Esophagus squamous epithelium (tissue), 5 donors: ENCODE measurements at places on chromosomes 4 and X.

- DNase-seq = no peak
Measured at GRCh38 chr4:39825741-39826231, 127.8 kb downstream of the UBE2K start.

GRCh38 chrX:69815063-69815462 lies 199.2 kb downstream of the EDA start:
- DNase-seq = no peak

- no peak for DNase-seq
Measured at GRCh38 chrX:47651043-47651905, 911 bp upstream of the ELK1 start.

DNA sequence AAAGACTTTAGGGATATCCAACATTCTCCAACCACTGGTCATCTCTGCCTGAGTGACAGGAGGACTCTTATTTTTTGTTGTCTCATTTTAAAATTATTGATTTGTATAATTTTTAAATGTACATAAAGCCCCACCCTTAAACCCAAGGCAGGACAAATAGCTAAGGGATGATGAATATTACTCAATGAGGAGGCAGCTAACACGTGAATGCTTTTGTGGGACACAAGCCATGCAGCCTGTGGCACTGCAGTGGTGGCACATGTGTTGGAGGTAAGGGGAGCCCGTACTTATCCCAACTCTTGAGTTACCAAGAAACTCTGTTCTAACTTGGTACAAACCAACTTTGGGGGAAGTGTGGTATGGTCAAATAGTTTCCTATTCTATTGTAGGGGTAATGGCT lies 19.5 kb downstream of the MID1IP1 start:
- no peak for DNase-seq

DNA sequence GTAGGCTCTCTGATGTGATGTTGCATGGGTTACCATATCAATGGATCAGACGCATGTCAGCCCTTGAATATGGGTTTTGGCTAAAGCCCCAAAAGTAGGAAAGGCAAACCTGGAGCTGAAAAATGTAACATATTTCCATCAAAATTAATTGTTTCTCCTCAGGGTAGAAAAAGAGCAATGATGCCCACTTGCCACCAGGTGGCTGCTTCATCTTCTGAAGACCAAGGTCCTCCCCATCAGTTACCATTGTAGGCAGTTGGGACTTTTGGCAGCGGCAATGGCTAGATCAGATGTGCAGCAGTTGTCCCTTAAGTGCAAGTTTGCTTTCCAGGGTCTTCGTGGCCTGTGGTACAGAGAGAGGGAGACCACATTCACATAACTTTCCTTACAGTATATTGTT lies 118.2 kb downstream of the NAF1 start:
- DNase-seq = no peak

- no peak for DNase-seq
Measured at GRCh38 chrX:154374313-154375155, at the start of gene FLNA. Gene FLNA, minus strand, starts transcription at chrX:154374634. Its CDS starts 3,389 bp downstream, at chrX:154371245.

- DNase-seq = no peak
Measured at GRCh38 chrX:65581661-65582339, 47.2 kb upstream of the LAS1L start.

DNA sequence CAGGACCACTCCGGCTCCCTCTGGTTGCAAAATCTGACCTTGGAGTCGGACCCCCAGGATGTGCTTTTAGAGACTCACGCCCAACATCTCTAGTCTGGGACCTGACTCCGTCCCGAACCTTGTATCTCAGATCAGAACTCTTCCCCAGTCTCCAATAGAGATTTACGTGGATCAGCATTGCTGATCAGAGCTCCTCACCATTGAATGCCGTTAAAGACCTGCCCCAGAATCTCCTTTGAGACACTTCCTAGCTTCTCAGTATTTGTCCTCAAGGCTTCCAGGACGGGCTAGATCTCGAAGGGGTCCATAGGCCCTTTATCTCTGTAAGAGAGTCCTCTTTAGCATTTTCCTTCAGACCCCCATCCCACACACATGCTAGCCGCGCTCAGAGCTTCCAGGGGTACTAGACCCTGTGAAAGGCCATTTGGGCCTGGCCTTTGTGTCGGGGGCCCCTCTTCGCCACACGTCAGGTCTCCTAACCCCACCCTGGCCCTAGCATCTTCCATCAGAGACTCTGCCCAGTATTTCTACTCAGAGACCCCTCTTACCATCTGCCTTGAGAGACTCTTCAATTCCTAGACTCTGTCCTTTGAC lies 662 bp downstream of the UBA1 start:
- DNase-seq = no peak

- DNase-seq = no peak
Measured at GRCh38 chr4:121564840-121565375, 131.9 kb downstream of the ANXA5 start.

GRCh38 chr4:125520258-125520990 lies 205.7 kb downstream of the FAT4 start:
- no peak for DNase-seq

DNA sequence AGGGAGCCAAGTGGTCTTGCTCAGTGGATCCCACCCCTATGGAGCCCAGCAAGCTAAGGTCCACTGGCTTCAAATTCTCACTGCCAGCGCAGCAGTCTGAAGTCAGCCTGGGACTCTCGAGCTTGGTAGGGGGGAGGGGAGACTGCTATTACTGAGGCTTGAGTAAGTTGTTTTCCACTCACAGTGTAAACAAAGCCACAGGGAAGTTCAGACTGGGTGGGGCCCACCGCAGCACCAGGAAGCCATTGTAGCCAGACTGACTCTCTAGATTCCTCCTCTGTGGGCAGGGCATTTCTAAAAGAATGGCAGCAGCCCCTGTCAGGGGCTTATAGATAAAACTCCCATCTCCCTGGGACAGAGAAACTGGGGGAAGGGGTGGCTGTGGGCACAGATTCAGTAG lies 721.0 kb upstream of the NDST4 start:
- no peak for DNase-seq

DNA sequence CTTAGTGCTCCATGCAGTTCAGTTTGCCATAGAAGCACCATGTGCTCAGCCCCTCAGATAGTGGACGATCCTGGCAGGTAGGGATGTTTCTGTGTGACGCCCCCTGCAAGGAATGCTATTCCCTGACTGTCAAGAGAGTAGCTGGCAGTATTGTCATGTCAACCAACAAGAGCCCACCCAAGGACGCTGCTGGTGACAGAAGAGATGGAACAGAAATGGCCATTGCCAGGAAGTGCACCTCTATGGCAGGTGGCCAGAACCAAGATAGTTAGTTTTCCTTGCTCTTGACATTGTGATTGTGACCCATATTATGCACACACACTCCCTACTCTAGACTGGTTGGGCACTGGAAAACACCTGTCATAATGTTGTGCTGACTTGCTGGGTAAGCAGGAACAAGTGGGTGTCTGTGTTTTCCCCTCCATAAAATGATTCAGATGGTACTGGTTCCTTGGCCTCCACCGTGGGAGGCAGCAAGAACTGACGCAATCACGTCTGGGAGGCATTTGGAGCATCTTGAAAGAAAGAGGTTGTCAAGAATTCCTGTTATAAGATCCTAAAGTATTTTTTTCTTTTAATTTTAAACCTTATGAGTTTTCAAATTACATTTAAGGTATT lies 507.9 kb downstream of the MID1IP1 start:
- DNase-seq = no peak

GRCh38 chrX:113212052-113212451 lies 371.4 kb upstream of the AMOT start:
- DNase-seq = no peak

GRCh38 chrX:9327086-9327746 lies 137.6 kb upstream of the TBL1X start:
- no peak for DNase-seq

GRCh38 chrX:13892856-13893255 lies 76.0 kb upstream of the GPM6B start:
- no peak for DNase-seq

DNA sequence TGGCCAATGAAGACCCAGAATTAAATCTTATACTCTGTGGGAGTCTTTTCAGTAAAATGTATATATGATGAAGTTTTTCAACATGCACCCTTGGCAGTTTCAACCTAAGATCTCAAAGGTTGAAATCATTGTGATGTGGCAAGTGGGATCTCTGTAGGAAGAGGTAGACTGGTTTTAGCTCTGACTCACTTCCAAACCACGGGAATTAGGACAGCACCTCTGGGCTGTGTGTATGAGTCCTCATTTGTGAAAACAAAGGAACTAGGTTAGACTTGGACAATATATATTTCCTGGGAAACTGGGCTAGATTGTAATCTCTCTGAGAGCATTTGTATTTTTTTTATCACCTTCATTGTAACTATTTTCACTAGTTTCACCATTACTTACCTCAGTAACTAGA lies 333.0 kb downstream of the ADGRL3 start:
- no peak for DNase-seq

DNA sequence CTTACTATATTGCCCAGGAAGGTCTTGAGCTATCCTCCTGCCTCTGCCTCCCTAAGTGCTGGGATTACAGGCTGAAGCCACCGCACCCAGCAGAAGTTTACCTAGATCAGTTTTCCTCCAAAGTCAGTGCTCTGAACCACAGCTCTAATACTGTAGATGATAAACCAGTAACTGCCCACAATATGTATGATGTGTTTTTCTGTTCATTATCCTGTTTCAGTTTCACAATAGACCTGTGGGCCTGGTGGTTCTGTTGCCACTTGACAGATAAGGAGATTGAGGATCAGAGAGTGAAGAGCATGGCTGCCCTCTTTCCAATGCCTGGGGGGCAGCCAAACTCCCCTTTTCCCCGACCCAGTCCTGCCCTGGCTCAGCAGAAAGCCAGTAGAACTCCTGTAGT lies 87.0 kb downstream of the EFNB1 start:
- DNase-seq = no peak

GRCh38 chrX:151391722-151392121 lies 5.3 kb upstream of the VMA21 start:
- no peak for DNase-seq

- DNase-seq = no peak
Measured at GRCh38 chrX:45628041-45628440, 427.4 kb upstream of the DIPK2B start.

DNA sequence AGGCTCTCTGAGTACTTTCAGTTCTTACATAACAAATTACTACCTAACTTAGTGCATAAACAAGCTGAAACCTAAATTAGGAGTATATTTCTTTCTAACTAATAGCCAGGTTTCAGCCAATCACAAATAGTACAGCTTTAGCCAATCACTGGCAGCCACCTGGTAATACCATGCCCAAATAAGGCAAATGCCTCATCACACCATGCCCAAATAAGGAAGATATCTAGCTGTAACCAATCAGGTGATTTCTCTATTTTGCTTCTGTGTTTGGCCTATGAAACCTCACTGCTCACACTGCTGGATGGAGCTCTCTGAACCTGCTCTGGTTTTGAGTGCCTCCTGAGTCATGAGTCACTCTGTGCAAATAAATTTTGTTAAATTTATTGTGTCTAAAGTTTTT lies 113.5 kb downstream of the DDIT4L start:
- DNase-seq = no peak

DNA sequence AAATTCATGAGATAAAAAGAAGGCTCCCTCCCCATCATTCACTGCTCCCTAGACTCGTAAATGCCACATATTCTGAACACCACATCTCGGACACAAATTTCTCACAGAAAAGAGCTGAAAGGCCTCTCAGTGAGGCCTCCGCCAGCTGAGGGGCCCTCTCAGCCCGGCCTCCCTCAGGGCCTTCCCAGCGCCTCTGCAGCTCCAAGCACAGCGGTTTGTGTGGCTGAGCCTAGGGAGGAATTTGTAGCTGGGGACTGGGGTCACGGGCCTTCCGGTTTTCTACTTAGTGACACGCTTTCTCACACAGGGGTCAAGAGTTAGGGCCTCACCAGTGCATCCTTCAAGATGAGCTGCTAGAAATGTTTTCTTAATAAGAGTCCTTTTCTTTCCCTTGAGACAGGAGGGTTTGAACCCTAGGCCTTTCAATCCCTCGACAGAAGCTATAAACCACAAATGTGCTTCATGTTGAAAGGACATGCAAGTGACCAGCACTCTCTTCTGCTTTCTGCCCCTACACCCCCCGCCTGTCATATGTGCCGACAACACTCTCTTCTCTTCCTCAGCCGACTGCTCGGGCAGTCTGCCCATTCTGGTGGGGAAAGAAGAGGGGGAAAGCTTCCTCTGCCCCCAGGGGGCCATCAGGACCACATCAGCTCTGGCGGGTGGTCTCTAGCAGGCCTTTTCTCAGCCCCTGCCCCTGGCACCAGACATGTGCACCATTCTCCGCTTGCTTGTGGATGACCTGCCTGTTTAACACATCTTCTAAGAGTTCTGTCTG lies 104.9 kb downstream of the CHIC2 start:
- DNase-seq = no peak

DNA sequence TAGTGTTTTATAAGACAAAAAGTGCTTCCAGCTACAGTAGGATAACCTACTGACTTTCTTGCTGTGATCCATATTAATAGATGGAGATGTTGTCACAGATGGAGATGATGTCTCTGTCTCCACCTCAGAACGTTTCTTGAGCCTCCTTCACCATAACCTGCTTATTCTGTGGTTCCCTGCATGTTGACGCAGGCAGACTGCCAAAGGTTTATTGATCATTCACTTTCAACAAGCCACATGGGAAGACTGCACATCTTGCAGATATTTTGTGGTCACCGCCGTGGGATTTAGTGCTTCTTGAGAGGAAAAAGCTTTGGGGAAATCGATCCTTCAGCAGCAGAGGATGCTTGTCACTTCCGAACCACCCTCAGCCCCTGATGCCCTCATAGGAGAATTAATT lies 943.0 kb upstream of the PRKX start:
- no peak for DNase-seq

DNA sequence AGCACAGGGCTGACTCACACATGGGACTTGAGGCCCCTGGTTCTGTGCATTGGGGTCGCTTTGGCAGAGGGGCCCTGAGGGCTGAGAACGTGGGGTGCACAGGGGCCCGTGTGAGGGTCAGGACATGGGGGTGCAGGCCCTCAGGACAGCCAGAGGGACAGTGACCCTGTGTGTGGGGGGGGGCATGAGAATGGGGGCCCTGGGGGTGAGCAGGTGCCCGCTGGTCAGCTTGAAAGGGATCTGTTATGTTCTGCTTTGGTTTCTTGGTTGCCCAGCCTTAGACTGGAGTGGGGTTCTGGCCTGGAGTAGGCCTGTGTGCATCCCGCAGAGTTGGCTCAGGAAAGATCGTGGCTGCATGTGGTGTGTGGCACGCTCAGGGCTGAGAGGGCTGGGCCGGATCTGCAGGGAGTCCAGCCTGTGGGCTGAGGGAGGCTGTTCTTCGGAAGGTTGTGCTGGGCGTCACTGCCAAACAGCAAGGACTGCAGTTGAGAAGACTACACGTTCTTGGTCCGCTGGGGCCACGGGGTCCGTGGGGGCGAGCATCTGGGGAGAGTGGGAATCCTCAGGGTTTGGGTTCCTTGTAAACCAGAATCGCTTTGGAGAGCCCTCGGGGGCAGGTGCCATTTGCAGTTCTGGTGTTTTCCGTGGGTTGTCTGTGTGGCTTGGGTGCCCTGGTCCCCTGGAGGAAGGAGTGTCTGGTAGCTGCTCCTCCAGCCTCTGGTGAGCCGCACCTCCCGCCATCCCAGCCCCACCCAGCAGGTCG lies 15.2 kb upstream of the UVSSA start:
- DNase-seq = no peak

- DNase-seq = no peak
Measured at GRCh38 chr4:39043058-39043860, 11.1 kb upstream of the TMEM156 start.

- no peak for DNase-seq
Measured at GRCh38 chrX:69264158-69264581, 98.9 kb upstream of the PJA1 start.
